ENCODE measurements at places on chromosomes 7 and 10.

DNA sequence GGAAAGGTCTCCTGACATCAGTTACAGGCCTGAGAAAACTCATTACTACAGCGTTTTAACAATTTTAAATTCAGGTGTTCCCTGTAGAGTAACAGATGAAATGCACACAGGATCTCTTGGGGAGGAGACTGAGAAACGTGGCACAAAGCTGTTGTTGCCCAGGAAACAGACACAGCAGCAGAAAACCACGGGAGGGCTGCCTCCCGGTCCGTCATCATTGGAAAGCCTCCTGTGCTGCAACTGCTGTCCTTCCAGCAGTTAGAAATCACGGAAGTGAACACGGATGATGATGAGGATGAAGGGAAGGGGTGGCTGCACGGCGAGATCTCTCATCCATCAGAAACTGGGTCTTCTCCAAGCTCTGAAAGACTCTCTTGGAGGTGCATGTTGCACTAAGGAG is 94.6 kb upstream of the RNF32 start:
- DNase-seq: no peak

- DNase-seq: no peak
These were observed 80.6 kb downstream of the GLI3 start for GRCh38 chr7:42156291-42156865.

DNA sequence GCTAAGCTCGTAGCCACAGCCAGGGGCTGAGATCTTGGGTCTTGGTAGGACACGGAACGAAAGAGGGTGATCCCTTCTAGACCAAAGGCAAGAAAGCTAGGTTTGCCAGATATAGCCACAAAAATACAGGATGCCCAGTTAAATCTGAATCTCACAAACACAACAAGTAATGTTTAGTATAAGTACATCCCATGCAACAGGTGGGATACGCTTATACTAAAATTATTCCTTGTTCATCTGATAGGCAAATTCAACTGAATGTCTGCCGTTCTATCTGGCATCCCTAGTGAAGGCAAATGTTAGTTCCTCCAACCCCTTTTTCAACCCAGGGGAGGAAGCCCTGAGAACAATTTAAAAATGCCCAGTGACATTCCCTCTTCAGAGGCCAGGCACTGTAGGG is 131.1 kb upstream of the MGMT start:
- no peak for DNase-seq

DNA sequence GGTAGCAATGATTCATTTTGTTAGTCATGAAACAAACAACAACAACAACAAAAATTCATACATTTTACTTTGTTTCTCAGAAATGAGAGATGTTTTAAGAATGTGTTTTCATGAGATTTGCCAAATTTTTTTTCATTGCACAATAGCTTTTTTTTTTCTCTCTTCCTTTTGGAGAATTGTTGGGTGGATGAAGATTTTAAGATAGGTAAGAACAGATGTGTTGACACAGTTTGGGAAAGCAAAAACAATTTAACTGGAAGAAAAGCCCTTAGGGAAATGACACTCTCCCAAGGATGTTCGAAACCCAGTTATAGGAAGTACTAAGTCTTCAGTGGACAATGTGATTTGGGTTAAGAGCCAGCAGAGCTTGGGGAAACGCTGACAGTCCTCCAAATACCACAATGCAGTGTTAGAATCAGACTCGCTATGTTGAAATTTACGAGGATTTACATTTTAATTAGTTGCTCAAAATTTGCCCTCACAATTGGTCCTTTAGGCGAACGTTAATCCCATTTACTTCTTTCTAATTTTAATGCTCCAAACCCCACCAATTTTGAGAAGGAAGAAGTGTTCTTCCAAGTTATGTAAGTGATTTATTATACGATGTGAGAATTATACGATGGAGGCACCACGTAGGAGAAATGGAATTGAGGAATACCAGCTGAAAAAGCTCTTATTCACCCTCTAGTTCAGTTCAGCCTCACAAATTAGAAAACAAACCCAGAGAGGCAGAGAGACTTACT is 61.2 kb downstream of the HHEX start:
- no peak for DNase-seq

GRCh38 chr7:135716677-135717238 is 11.2 kb downstream of the SLC13A4 start:
- DNase-seq: no peak

- no peak for DNase-seq
These were observed 5.8 kb upstream of the C1GALT1 start for GRCh38 chr7:7176406-7177043.

- no peak for DNase-seq
These were observed 94.6 kb downstream of the FGFR2 start for GRCh38 chr10:121503587-121504051.

GRCh38 chr7:47535035-47535703 is 46.7 kb downstream of the TNS3 start:
- DNase-seq: no peak

DNA sequence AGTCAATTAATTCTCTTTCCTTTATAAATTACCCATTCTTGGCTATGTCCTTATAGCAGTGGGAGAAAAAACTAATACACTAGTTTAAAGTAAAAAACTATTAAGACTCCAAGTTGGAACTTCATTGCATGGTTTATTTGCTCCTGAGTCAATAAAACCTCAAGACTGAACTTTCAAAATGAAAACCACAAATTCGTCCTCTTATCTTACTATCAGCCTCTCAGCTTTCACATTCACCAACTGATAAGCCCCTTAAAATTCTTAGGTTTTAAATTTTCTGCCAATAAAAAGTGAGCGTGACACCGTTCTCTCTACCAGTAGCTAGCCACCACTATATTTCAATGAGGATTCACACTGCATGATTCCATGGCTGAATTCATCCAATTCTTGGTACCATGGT is 346.4 kb upstream of the NPSR1 start:
- DNase-seq: no peak

DNA sequence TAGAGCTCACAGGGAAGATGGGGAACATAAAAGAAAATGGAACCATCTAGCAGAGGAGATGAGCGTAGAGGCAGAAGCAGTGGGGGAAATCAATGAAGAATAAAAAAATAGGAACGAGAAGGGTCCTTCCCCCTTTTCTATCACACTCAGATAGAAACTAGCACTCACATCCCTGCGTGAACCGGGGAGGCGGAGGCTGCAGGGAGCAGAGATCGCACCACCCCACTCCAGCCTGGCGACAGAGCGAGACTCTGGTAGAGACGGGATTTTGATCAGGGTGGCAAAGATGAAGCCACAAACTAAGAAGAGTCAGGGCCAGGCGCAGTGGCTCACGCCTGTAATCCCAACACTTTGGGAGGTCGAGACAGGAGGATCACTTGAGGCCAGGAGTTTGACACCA is 64.7 kb upstream of the ECHDC3 start:
- no peak for DNase-seq

GRCh38 chr10:124535731-124536495 is 74.3 kb downstream of the LHPP start:
- DNase-seq: no peak

DNA sequence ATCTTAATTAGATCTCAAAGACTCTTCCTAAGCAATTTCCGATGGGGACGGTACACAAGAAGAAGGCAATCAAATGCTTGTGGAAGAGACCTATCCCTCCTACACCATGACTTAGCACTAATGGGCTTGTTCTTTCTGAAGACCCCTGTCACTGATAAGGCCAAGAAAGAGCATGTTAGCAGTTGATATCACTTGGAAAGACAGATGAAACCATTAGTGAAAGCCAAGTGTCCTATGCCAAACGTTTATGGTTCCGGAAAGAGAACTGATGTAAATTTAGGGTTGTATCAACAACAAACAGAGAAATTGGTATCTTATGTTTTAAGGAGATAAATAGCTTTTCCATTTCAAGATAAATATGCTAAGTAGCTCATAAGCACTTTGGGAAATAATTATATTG is 6.5 kb downstream of the UROS start:
- DNase-seq: no peak

- DNase-seq: peak; percentile 72
These were observed at the start of gene MEST for GRCh38 chr7:130491841-130492522. Gene MEST (plus strand): TSS chr7:130492085. CDS start chr7:130492314, 229 bp downstream.

GRCh38 chr7:116259871-116260440 is 49.6 kb downstream of the TES start:
- DNase-seq: no peak

DNA sequence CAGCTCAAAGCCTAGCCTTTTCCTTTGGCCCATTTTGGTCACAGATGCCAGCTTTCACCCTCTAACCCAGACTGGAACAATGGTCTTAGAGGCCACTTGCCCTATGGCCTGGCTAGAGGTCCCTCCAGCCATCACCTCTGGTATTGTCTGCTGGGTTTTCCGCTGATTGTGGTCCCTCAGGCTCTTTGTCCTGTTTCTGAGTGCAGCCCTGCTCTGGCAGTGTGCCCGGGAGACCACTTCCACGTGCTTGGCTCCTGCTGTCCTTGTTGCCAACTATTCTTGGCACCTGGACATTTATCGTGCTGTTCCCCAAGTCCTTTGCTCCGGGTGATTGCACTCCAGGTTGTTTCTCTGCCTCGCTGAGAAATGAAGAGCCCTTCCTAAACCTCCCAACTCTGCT is 53.3 kb upstream of the FAM180A start:
- DNase-seq: no peak

GRCh38 chr10:5354068-5354467 is 10.7 kb upstream of the UCN3 start:
- DNase-seq: no peak

Data from right kidney (tissue), 9 donors.